ENCODE measurements at places on chromosomes 5 and 9.

DNA sequence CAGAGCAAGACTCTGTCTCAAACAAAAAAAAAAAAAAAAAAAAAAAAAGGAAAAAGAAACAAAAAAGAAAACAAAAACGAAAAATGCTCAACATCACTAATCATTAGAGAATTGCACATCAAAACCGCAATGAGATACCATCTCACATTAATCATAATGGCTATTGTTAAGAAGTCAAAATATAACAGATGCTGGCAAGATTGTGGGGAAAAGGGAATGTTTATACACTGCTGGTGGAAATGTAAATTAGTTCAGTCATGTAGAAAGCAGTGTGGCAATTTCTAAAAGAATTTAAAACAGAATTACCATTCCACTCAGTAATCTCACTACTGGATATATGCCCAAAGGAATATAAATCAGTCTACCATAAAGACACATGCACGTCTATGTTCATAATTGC, 50.4 kb upstream of the PRR16 start:
- DNase-seq, result no peak

GRCh38 chr5:174338185-174339010, 292.9 kb downstream of the NSG2 start:
- no peak for DNase-seq

- no peak for DNase-seq
Observed at GRCh38 chr9:77020413-77021290, 1.2 kb downstream of the FOXB2 start.

DNA sequence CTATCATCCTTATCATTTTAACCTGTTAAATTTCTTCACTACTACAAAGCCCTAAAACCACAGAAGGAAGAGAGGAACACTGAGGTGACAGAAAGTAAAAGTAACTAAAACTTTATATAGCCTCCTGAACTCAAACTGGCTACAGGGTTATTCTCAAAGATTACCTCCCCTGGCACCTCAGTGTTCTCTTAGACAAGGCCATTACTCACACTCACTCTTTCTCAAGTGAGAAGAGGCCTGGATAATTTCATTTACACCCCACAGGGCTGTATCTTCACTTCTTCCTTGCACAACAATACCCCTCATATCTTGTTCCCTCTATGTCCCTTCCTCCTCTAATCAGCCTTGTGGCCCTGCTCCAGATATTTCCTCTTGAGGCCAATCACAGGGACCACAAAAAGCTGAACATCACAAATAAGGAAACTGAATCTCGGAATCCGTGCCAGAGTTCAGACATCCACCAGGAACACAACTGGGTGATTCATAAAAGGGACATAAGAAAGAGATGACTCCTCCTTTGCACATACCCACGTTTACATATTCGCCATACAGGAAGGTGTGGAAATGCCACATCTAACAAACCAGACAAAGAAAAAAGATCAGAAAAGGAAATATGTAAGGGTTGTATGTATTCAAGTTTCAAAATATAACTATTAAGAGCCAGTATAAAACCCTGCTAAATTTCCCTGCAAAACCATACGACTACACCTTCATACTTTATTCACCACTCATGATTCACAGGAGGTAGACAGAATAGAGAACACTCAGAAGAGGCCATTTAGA, 1.7 kb upstream of the KLHL3 start:
- DNase-seq, result peak; percentile 9

GRCh38 chr9:89408628-89409101, 89.2 kb downstream of the SEMA4D start:
- peak; percentile 65 for DNase-seq

GRCh38 chr9:89425921-89426383, 72.0 kb downstream of the SEMA4D start:
- DNase-seq, result no peak

DNA sequence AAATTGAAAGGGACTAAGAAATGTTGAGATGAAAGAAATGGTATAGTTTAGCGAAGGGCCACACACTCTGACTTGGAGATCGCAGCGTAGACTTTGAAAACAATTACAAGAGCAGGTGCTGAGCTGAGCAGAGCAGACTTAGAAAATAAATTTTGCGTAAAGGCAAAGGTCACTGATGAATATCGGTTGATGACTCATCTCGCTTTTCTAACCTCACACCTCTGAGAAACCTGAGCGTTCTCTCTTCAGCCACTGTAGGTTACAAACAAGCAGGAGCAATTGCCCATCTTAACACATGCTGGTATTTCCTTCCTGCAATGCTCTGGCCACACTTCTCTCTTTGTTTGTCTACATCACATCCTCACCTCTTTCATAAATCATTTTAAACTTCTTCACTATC, 190.6 kb upstream of the C9orf72 start:
- no peak for DNase-seq

- no peak for DNase-seq
Observed at GRCh38 chr9:35232867-35233544, 71.2 kb downstream of the UNC13B start.

DNA sequence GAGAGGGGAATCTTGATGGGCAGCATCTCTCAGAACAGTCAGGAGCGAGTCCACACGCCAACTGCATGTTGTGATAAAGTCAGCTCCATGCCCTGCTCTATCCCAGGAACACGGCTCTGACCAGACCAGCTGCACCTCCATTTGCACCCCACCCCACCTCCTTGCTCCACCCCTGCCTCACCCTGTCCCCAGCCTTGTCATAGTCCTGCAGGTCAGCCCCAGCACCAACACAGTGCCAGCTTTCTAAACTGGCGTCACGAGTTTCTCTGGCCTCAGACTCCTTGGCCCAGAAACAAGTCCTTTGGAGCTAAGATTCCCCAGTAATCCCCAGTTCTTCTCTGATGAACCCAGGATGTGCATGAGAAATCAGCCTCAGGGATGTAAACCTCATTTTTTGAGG, 23.5 kb downstream of the GGTA1 start:
- no peak for DNase-seq

DNA sequence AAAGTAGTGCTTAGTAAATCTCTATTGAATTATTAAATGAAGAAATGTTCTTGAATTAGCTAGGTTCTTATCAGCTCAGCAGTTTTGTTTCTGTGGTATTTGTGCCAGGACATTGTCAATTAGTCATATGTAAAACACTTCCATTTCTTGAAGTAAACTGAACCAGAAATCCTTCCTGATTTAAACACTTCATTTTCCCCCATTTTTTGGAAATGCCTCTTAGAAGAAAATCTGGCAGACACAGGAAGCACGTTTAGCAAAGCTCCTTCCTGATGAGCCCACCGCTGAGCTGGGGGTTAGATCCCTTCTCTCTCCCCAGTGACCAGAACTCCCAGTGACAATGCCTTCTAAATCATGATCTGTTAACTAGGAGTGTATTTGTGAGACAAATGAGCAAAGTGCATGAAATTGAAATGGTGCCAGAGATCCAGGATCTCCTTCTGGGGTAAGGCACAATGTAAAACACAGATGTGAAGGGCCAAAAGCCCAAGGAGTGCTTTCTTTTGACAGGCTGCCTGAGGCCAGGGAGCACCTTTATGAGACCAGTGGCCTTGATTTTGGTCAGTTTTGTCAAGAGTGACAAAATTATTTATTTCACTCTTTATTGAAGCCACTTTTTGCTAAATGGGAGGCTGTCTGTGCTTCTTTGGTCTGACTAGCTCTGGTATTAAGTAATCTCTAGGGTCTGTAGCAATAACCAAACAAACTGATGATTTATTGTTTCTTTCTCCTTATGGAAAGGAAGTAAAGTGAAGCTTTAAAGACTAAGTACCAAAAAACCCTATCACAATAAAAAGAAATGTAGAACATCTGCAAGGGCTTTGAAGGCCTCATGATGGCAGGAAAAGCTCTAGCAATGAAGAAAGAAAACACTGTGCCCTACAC, 25.5 kb upstream of the RUSC2 start:
- no peak for DNase-seq

GRCh38 chr9:88775037-88775471, 216.2 kb upstream of the S1PR3 start:
- no peak for DNase-seq

DNA sequence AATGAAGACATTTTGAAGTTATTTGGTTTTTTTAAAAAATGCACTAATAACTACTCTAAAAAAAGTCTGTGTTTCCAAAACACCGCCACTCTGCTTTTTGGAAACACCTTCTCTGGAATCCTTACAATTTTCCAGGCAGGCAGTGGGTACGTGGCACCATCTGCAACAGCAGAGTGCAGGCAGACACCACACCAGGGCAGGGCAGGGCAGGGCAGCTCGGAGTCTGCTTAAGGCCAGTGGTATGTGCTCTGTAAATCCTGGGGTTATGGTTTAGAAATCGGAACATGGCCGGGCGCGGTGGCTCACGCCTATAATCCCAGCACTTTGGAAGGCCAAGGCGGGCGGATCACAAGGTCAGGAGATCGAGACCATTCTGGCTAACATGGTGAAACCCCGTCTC, 97.6 kb downstream of the TLE1 start:
- DNase-seq, result no peak

- DNase-seq, result no peak
Observed at GRCh38 chr9:84493284-84493947, 152.9 kb upstream of the SLC28A3 start.

GRCh38 chr9:134853893-134854292, 26.7 kb upstream of the FCN2 start:
- DNase-seq, result no peak

DNA sequence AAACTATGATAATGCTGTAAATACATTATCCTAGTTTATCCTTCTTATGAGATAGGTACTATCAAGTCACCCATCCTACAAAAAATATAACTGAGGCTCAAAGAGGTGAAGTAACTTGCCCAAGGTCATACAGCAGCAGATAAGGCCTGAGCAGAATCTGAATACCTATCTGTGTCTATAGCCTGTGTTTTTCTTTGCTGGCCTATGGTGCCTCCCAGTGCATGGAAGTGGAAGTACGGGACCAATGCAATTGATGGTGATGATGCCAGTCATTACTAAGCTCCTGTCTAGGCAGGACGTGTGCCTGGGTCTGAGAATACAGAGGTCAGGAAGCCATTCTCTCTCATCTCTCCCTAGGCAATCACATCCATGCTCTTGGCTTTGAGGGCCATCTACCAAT, 67.8 kb downstream of the FAT2 start:
- DNase-seq, result no peak

GRCh38 chr9:91781906-91782305, 168.1 kb downstream of the ROR2 start:
- no peak for DNase-seq

DNA sequence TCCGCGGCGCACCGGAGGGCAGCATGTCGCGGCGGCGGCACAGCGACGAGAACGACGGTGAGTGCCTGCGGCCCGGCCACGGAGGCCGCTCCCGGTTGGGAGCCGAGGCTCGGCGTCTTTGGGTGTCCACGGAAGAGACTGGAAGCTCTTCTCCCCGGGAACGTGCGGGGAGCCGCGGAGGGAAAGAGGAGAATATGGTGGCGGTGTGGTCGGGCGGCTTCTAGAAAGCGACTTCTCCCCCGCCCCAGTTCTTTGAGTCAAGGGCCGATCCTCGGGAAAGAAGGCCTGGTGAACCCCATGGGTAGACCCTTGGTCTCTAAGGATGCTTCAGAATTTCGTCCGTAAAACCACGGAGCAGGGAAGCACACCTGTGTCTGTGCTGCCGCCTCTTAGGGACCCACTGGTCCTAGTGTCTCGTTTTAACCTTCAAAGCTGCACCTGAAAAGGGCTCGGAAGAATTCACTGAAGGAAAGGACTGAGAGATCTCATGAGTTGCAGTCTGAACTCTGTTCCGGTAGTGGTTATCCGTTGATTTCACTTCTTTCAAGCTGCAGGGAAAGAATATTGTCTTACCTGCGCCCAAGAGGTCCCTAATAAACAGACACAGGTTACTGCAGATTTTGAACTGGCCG, 354 bp downstream of the NCBP1 start:
- peak; percentile 12 for DNase-seq

DNA sequence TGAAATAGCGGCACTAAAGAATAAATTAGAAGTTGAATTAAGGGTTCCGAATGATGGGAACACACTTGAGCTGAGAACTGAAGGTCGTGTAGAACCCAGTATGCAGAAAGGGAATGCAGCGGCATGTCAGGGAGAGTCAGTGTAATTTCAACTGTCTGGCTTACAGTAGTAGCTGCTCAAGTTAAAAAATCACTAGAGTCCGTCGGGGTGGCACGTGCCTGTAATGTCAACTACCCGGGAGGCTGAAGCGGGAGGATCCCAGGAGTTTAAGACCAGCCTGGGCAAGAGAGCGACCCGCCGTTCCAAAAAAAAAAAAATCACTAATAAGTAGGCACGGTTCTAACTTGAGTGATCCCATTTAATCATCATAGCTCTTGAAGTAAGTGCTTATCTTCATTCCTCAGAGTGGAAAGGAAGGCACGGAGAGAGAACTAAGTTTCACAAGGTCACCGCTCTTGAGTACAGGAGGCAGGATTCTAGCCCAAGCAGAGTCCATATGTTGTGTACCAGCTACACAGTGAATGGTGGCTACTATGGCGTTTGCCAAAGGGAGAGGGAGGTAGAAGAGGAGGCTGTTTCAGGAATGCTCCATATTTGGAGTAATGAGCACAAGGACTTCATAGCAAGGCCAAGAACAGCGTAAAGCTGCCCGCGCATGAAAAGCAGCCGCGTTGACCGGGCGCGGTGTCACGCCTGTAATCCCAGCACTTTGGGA, 831 bp downstream of the RMRP start:
- DNase-seq, result no peak

DNA sequence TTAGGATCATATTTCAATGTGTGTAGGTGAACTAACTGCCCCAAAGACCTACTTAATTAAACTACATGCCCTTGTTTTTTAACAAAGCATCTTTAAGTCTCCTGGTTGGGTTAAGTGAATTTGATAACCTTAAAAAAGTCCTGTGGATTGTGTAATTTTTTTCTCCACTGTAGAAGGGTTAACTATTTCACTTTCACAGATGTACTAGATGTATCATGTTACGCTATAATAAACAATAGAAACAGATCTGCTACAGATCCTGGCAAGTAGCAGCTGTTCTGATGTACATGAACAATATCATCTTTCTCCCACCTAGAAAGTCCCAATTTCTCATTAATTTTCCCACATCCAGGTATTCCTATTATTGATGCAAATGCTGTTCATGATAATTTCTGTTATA, 18.9 kb downstream of the KIF24 start:
- DNase-seq, result no peak

DNA sequence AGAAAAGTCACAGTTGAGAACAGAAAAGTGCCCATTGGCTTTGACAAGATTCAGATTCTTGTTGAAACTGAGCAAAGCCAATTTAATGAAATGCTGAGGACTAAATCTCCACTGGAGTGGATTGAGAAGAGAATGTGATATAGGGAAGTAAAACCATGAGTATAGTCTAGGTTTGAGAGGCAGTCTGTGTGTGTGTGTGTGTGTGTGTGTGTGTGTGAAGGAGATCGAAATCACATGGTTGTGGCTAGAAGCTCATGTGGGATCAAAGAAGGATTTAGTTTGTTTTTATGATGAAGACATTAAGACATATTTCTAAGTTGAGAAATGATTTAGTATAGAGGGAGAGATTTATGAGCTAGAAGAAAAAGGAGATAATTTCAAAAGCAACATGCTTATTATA, 275.7 kb upstream of the DAB2 start:
- DNase-seq, result no peak

DNA sequence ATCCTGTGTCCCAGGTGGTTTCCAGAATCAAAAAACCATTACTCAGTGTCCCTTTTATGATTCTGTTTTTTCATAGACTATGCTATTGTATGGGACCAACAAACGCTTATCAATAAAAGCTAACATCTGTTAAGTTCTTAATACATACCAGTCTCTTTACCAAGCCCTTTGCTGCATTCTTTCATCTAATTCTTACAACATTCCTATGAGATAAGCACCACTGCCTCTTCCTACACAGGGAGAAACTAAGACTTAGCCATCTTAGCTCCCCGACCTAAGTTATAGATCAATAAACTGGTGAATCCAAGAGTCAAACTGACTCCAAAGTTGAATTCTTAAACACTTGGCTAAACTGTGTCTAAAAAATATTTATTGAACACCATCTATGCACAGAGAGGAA, 26.6 kb downstream of the DRD1 start:
- DNase-seq, result no peak

Measured in effector CD4-positive, alpha-beta T cell (primary cell).